ENCODE measurements at places on chromosomes 7 and 10.
A peak's percentile ranks its signal among the peaks of the same experiment; 100 is the strongest.

GRCh38 chr7:126720232-126720631 is 532.5 kb downstream of the GRM8 start:
- no peak for DNase-seq

DNA sequence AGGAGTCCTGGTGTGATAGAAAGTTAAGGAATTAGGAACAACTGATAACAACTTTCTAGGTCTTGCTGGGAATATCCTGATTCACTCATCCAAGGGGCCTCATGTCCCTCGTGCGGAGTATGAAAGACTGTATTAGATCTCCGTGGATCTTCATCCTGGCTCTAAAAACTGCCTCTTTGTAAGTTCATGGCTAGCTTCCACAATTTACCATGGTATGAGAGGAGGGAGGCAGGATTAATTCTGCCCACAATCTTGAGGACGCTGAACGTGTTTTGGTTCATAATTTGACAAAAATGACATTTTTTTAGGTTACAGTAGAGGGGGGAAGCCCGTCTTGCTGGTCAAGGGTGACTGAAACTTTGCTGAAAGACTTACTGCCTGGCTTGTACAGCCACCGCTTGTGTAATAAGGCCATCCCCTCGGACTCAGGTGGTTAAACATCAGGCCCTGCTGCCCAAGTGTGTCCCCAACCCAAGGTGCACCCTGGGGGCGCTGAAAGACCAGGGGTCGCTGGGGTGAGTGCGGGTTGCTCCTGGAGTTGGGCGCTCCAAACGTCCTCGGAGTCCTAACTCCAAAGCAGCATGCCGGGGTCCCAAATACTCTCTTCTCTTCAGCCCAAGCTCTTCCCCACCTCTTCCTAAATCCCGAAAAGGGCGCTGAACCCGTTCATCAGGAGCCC is 733 bp downstream of the HIBADH start:
- DNase-seq = peak; percentile 40

DNA sequence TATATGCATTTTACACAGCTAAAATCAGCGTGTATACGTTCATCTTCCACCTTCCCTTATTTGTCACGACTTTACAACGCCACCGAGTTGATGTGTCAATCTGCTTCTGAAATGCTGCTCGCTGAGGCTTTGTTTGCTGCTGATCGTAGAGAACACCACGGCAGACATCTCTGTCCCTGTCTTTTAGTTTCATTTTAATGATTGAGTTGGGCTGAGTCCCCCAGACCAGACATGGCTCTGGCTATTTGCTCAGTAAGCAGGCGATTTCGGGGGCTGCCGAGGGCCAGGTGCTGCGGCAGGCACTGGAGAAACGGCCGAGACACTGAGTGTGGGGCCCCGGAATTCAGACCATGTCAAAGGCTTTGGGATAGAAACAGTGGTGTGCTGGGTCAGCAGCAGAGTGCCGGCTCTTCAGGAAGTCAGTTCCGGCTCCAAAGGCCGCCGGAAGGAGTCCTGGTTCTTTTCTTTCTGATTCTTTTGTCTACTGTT is 5.0 kb downstream of the LRRC27 start:
- peak; percentile 35 for DNase-seq

GRCh38 chr10:78433076-78433595 is 399.5 kb downstream of the RPS24 start:
- DNase-seq = no peak

DNA sequence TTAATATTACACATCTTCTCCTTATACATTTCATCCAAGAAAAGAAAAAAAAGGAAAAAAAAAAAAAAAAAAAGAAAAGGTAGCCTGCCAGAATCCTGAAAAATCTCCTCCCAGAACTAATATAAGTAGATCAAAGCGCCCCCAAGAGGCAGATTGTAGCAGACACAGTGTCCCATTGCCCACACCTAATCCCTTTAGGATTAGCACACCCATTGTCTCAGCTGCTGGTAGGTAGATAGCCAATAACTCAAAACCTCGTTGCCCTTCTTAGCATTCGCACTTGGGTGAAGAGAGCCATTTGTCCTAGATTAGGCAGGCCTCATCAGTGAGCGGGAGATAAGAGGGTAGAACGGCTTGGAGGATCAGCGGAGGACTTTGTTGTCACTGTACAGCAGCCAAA is 100.2 kb upstream of the SORCS1 start:
- DNase-seq = no peak

GRCh38 chr7:1742555-1743303 is 72.7 kb downstream of the ELFN1 start:
- DNase-seq = peak; percentile 18

DNA sequence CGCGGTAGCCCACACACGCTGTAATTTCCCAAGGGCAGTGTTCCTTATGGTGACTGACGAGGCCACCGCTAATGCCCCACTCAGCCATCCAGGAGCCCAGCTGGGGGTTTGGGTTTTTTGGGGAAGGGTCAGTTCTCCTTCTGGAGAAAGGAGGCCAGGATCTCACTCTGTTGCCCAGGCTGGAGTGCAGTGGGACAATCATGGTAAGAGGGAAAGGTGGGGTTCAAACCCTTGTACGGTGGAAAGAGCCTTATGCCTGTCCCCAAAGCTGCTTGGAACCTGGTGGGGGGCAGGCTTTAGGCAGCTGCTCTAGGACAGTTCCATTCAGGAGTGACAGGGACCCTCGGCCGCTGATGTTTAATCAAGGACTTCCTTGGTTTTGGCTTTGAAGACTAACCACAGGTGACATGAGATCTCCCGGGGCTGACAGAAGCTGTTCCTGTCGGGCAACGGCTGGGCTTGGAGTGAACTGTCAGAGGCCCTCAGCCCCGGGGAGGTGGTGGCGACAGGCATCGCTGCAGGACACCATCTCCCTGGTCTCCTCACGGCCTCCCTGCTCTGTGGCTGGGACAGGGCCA is 84.5 kb downstream of the CARD11 start:
- no peak for DNase-seq

DNA sequence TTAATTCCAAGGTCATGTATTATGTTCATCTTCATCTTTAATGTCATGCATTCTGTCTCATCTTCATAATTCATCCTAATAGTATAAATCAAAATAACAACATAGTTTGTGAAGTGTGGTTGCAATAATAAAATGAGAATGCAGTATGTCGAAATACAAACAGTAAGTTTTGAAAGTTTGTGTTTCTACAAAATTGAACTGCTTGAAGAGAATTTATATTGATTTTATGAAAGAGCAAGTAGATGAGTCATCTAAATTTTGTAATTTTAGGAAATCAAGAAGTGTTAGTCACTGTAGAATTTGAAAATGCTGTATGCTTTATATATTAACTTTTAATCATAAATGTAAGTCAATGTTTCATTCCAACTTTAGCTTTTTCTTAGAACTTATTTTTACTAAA is 190.5 kb upstream of the PPP1R3A start:
- no peak for DNase-seq

- peak; percentile 69 for DNase-seq
Measured at GRCh38 chr7:28419716-28420115, 7.4 kb downstream of the CREB5 start.

- no peak for DNase-seq
Measured at GRCh38 chr7:36851382-36851781, 127.1 kb upstream of the AOAH start.

- DNase-seq = no peak
Measured at GRCh38 chr7:151056666-151057505, 811 bp downstream of the CDK5 start.

GRCh38 chr10:62856021-62856420 is 39.9 kb upstream of the EGR2 start:
- no peak for DNase-seq

- no peak for DNase-seq
Measured at GRCh38 chr10:110608087-110608486, 36.0 kb upstream of the RBM20 start.

- no peak for DNase-seq
Measured at GRCh38 chr7:44709011-44709915, 39.4 kb upstream of the ZMIZ2 start.

DNA sequence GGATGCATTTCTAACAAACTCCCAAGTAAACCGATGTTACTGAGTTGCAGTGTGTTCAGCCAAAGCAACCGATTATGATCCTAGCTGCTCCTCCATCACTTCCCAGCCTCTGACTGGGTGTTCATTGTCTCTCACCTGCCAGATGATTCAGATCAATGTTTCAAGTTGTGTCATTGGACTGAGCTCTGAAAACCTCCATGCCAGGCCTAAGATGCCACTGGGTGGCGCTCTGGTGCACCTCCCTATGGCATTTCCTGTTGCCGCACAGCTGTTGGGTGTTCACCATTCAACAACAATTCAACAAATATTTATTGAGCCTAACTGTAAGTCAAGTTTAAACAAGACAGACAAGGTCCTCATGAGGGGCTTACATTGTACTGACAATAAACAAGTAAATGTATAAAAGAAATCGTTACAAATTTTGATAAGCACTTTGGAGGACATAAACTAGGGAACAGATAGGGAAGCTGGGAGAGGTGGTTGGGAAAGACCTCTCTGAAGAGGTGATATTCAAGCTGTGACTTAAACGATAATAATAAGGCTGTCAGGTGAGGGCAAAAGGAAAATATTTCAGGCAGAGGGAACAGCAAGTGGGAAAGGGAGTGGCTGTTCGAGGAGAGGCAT is 22.8 kb downstream of the RGR start:
- peak; percentile 30 for DNase-seq

DNA sequence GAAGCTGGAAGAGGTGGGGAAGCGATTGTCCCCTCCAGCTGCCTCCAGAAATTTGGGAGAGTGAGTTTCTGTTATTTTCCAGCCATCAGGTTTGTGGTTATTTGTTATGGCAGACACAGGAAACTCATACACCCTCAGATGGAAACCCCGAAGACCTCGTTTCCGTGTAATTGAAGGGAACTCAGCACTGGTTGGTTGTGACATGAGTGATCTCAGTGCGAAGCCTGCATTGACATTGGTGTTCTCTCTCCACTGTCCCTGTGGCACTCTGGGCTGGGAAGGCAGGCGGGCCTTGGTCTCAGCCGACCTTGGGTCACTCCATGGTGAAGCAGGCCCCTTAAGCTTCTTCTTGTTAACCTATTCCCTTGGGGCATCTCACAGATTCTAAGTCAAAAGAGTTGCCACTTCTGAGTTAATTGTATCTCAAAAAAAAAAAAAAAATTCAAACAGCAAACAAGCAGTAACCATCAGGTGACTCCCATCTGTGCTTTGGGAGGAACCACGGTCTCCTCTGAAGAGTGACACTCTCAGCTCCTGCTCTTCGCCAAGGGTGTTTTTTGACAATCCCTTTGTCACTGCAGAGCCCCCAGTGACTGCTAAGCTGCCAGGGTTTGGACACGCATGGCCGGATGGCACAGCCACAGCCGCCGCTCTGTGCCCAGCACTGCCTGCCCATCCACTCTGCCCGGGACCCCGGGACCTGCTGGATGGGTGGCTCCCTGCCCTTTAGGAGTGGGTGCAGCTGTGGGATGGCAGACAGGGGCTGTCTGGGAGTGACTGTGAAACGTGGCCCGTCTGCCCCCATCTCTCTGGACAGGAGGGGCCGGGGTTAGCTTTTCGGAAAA is 233.6 kb downstream of the PRPF18 start:
- no peak for DNase-seq

GRCh38 chr7:134766779-134767519 is 12.5 kb upstream of the CALD1 start:
- DNase-seq = peak; percentile 70

DNA sequence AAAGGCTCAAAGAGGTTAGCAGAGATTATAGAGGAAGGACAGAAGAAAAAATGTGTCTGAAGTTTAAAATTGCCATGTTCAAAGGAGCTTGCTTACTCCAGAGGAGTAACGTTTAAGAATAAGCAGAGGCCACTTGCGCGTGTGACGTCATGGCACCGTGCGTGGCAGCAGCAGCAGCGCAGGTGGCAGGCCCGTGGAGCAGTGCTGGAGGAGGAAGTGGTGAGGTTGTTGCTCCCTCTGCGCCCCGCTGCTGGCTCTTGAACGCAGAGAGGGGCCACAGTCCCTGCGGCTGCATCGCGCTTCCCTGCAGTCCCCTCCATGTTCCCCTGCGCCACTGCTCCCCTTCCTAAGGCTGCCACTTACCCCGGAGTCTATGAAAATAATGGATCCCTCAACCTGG is 37.5 kb downstream of the GDI2 start:
- no peak for DNase-seq

GRCh38 chr7:77699056-77699455 is 2.8 kb downstream of the RSBN1L start:
- no peak for DNase-seq

DNA sequence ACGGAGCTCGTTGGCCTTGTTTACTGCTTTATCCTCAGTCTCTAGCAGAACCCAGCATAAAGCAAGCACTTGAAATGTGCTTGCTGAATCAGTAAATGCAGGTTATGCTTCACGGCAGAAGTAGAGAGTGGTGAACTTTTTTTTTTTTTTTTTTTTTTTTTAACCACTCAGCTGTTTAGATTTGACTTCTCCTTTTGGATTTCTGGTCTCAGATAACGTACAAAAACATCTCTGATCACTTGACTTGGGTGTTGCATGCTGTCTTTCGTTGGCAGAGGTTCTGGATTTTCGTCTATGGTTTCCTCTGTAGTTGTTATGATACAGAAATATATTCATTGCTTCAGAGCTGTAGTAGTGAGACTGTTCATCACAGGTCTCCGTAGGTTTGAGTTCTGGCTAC is 242.5 kb upstream of the HABP2 start:
- no peak for DNase-seq

GRCh38 chr7:150388709-150389531 is 9.8 kb downstream of the ZNF775 start:
- DNase-seq = peak; percentile 70

DNA sequence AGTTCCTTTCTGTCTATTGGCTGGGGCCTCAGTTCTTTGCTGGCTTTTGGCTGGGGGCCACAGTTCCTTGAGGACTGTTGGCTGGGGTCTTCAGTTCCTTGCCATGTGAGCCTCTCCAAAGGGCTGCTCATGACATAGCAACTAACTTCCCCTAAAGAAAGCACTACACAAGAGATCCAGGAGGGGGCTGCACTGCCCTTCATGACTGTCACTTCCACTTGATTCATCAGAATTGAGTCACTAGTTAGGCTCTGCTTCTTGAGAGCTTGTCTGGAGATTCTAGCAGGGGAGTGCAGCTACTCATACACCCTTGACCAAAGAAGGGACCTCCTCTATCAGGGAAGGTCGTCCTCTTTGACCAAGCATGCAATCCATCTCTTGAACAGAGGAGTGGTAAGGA is 38.0 kb upstream of the MKX start:
- DNase-seq = peak; percentile 61

GRCh38 chr10:35378541-35379210 is 42.4 kb downstream of the CCNY start:
- DNase-seq = peak; percentile 67

GRCh38 chr7:152862006-152862405 is 102.5 kb downstream of the ACTR3B start:
- DNase-seq = no peak
